ENCODE measurements at places on chromosomes 11 and 22.

- DNase-seq = no peak
Measured at GRCh38 chr11:57071829-57072228, 83.1 kb downstream of the OR5AK2 start.

DNA sequence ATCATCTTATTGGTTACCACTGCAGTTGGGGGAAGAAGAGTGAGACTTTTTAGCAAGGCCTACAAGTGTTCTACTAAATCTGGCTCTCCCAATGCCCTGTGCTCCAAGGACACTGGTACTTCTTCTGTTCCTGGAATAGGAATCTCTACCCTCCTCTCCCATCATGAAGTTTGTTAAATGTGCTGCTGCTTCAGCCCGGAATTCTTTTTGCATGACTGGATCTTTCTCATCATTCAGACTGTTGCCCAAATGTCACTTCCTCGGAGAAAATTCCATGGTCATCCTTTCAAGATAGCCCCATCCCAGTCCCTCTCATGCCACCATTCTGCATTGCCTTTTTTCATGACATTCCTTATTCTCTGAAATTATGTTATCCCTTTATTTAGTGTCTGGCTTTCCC is 400.8 kb downstream of the SOX6 start:
- no peak for DNase-seq

DNA sequence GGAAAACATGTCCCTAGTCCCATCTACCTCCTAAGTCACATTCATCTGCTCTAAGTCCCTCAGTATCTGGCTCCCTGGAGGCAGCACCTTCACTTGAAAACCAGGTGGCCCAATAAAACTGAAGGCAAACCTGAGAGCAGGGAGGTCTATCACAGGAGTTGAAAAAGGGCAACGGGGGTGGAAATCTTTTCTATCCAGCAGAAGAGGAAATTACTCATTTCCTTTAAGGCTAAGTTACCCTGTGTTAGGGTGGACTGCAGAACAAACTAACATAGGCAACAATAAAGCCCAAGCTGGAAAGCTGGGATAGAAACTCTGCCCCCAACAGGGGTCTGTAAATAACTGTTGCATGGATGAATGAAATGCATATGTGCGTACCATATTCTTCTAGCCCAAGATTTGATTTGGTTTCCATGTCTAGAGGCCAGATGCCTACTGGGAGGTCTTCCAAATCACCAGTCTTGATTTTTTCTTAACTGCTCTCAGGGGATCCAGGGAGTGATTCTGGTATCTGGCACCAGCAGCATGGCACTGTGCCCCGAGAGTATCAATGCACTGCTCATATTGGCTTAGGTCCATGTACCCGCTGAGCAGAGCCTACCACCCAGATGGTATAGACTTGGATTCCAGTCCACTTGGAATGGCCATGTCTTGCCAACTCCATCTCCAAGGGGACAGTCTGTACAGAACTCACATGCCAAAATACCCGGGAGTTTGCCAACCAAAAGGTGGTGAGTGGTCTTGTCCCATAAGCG is 350.0 kb upstream of the NCAM1 start:
- DNase-seq = no peak

DNA sequence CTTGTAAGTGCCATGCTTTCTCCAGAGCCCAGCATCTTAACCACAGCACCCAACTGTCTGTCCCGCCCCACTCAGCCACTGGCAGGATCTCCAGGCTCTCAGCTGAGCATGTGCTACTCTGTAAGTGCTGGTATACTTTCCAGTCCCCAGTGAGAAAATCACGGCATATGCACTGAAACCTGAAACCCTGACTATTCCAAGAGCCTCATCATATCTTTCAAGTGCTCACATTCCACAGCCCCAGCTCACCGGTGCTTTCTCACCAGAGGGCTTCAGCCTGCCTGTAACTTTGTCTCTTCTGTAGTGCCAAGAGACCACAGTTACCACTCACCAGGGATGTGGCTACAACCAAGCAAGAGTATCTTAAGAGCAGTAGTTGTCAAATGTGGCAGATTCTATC is 24.4 kb upstream of the PAMR1 start:
- no peak for DNase-seq

DNA sequence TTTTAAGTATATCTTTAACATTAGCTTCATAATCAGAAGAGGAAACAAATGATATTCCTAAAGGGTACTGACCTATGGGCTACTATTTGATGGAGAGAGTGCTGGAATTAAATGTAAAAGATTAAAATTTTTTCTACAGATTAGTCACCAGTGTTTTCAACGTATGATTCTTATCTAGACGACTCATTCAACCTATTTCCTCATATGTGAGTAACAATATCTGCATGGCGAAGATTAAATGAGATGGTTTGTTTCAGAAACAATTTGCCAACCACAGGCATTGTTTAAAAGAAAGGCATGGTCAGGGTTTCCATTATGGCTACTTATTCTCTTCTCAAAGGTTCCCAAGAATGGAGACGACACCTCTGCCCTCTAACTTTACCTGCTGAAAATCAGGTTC is 20.4 kb downstream of the OR56B4 start:
- no peak for DNase-seq

DNA sequence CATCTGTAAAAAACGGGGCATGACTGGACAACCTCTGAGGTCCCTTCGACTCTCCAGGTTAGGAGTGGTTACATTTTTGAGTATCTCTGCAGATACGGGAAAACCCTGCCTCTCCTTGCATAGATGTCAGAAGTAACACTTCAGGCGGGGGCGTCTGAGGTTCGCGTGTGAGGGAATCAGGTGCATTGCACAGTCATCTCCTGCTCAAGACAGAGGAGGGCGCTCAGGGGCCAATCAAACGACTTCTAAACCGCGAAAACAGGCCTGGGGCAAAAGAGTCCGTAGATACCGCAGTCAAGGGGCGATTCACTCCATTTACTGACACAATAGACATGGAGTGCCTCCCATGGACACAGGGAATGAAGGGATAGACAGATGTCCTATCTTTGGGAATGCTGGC is 31.7 kb downstream of the KIRREL3 start:
- no peak for DNase-seq

GRCh38 chr11:126482586-126483108 is 127.2 kb downstream of the ST3GAL4 start:
- DNase-seq = no peak

GRCh38 chr11:122597511-122597910 is 58.0 kb upstream of the UBASH3B start:
- no peak for DNase-seq

DNA sequence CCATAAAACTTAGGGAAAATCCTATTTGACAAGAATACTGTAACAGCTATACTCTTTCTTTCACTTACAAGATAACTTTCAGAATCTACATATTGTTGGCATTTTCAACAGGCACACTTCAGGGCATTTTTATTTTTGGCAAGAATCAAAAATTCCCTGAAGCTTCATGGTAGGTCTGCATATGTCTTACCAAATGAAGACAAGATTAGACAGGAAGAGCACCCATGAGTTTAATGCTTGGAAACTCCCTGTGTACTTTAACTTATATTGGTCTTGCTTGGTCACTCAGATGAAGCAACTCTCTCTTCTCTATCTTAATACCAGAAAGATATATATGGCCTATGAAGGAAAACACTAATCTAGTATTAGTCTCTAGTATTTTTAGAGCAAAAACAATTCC is 137.7 kb downstream of the ATG16L2 start:
- DNase-seq = no peak

DNA sequence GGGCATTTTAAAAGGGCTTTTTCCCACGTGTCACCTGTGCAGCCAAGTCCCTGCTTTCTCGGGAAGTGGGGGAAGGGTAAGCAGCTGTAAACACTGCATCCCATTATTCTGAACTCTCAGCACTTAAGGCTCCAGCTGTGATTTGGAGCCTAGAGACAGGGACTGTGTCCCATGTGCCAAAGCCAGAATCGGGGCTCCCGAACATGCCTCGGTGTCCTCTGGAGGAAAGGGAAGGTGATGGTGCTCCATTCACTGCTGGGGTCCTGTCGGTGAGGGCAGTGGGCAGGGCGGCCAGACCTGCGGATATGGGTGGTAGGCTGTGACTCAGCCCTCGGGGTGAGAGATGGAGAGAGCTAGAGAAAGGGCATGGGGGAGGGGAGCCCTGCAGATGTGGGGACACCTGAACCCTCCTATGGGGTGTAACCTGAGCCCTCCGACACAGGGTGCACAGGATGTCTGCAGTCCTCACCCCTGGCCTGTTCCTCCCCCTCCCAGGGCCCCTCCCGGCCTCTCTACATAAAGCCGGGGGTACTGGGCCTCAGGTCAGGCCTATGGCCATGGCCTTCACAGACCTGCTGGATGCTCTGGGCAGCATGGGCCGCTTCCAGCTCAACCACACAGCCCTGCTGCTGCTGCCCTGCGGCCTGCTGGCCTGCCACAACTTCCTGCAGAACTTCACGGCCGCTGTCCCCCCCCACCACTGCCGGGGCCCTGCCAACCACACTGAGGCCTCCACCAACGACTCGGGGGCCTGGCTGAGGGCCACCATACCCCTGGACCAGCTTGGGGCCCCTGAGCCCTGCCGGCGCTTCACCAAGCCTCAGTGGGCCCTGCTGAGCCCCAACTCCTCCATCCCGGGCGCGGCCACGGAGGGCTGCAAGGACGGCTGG is 31.8 kb downstream of the CAPN1 start:
- no peak for DNase-seq

DNA sequence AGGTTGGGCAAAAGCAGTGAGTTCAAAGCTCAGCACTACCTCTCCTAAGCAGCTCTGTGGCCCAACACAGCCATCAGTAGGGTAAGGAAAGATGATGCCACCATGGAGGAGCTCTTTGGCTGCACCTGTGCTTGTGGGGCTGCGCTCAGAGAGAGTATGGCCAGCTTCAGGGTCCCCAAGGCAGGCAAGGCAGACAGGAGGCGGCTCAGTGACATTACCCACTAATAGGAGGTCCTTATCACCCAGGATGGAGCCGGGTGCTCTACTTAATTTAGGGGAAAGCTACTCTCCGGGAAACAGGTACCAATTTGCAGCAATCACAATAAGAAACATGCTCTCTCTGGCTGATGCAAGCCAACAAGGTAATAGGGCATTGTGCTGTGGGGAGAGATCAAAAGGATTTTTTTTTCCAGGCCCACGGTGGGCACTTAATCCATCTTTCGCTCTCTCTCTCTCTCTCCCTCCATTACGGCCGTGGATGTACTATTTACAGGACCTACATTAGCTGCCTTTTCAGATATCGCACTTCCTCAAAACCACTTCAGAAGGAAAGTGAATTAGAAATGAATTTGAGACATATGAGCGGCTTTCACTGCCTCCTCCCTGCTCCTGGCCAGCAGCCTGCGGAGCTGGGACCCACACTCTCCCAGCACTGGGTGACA is 446.3 kb downstream of the SOX6 start:
- no peak for DNase-seq

Data from NCI-H1048 (cell line).